Stimulated activated CD4-positive, alpha-beta T cell treated with anti-CD3 and anti-CD28 coated beads, Interleukin-15, amount 100 ng/mL, for 1 hour (primary cell): ENCODE measurements at places on chromosomes 5 and 9.

- DNase-seq, result no peak
These were observed 153.1 kb upstream of the KLF9 start for GRCh38 chr9:70567511-70567910.

- no peak for DNase-seq
These were observed 92.2 kb downstream of the ZNF462 start for GRCh38 chr9:106954974-106955850.

DNA sequence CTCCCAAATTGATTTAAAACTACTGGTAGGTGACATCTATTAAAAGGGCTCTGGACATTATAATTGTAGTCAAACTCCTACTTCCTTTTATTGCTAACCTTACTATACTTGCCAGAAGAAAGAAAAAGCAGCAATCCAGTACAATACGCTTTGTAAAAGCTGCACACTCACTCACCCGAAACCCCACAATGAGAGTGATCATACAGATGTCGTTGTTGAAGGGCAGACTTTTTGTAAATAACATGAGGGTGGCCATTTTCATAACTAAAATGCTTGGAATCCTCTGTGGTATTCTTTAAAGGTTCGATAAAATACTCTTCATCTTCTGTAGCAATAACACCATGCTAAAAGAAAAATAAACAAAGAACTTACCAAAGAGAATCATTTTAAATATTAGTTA, 21.7 kb downstream of the ADAMTS6 start:
- no peak for DNase-seq

GRCh38 chr9:131951155-131951554, 128.5 kb downstream of the MED27 start:
- no peak for DNase-seq

DNA sequence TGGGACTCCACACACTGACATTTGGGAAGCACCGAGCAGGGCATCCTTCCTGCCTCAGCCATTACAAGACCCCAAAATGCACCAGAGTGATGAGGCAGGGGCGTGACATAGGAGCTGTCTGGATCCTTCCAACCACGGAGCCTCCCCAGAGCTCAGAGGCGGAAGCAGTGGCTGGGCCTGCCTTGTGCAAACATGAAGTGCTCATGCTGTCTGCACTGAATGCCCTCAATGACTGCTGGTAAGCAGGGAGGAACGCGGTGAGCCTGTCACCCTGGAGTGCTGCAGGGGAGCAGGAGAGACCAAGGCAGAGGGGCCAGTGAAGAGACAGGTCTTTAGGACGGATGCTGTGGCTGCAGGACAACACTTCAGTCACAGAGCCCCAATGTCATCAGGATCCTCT, 60.2 kb upstream of the HRH2 start:
- no peak for DNase-seq

GRCh38 chr9:22808876-22809275, 362.3 kb downstream of the DMRTA1 start:
- DNase-seq, result no peak

DNA sequence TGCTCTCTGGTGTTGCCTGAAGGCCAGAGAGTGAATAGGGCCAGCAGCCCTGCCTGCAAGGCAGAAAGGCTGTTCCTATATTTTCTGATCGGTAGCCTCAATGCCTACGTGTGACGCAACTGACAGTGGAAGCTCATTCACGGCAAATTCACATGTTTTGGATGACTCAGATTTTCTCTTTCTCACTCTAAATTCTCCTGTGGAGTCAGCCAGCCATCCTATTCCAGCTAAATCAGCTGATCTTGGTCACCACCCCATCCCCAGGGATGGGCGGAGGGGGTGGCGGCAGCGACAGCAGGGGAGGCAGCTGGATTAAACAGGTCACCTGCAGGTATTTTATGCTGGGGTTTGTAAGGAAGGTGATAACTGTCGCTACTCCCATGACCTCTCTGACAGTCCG, 52.3 kb downstream of the ZNF510 start:
- no peak for DNase-seq

- no peak for DNase-seq
These were observed 129.5 kb downstream of the SIL1 start for GRCh38 chr5:139068494-139069151.

DNA sequence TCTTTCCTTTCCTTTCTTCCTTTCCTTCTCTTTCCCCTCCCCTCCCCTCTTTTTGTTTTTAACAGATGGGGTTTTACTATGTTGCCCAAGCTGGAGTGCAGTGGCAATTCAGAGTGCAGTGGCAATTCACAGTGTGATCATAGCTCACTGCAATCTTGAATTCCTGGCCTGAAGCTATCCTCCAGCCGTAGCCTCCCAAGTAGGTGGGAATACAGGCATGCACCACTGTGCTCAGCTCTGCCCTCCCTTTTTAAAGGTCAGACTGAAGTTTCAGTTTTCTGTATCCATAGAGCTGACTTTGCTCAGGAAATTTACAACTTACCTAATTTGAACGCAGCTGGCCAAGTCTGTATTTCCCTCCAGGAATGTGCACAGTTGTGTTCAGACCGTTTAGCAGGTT, 696 bp downstream of the CCL28 start:
- DNase-seq, result no peak

- no peak for DNase-seq
These were observed 37.7 kb upstream of the VCAN start for GRCh38 chr5:83433891-83434290.

- DNase-seq, result no peak
These were observed 163.2 kb downstream of the ARRDC3 start for GRCh38 chr5:91219803-91220371.

DNA sequence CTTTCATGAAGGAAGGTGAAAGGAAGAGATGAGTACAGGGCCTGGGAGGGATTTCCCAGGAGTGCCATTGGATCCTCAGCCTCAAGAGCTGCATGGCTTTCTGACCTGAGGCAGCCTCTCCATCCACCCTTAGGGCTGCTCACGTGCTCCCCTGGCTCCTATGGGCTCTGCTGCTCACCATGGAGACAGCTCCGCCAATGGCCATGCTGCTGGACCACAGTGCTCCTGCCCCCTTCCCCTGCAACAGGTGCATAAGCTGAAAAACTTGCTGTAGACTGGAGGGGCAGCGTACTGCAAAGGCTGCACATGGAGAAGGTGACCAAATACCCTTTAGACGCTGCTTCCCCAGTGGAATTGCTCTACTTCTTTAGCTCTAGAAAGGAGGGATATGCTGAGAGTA, 112.7 kb upstream of the PANK3 start:
- no peak for DNase-seq

DNA sequence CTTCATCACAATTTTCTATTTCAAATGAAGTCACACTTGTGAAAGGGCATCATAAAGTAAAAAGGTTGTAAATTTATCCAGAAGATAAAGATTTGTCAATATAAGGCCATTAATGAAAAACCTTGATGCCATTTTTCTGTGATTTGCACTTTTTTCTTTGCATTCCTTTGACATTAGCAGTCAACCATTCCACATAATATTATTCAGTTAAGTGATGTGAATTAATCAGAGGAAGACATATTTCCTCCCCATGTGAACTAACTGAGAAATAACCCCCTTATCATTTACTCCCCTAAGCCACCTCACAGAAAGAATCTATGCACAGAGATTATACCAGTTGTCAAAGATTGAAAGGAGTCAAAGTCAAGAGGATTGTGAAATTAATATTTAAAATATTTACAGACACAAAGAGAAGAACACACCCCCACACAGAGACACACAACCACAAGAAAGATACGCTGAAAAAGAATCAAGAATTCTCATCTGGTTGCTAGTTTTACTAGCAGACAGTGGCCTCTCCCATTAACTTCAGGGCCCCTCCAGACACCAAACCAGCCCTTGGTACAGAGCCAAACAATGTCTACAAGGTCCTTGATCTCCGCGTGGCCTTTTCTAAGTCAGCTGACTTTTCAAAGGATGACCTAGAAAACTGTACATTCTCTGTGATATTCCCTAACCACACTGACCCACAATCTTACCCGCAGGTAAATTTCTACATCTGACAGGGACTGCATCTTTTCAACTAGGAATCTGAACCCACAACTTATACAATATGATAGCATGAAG, 29.5 kb downstream of the GNAQ start:
- no peak for DNase-seq

GRCh38 chr5:106174903-106175302, 1495.8 kb downstream of the EFNA5 start:
- no peak for DNase-seq

- no peak for DNase-seq
These were observed 335.9 kb upstream of the ISL1 start for GRCh38 chr5:51047369-51047768.

GRCh38 chr9:131349881-131350563, 43.9 kb upstream of the PRRC2B start:
- peak; percentile 80 for DNase-seq

DNA sequence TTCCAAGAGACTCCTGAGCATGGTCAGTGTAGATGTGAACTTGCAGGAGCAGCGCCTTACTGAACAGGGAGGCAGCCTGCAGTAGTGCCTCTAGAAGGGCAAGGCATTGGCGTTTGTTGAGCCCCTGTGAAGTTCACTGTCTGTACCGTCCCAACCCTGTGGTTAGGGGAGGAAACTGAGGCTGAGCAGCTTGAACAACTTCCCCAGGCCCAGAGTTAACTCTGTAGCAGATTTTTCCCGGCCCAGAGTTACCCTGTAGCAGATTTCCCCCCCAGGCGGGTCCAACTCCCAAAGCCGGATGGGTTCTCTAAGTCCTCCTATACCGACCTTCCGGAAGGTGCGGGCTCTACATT, 9.6 kb downstream of the LMX1B start:
- DNase-seq, result no peak

GRCh38 chr9:111152614-111153406, 114.5 kb upstream of the LPAR1 start:
- DNase-seq, result no peak

DNA sequence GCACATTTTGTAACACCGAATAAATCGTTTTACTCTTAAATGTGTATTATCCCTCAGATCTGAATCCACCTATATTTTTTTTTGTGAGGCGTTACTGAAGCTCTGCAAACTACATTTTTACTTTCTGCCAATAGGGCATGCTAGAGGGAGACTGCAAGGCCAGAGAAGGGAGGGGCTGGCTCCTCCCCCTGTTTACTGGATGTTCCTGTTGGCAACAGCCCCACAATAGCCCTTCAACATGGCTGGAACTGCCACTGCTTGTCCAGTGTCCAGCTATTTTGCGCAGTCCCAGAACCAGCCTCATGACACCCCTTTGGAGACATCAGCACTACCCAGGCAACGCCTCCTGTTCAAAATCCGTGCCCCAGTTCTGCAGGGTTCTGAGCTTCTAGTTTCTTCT, 85.4 kb upstream of the MIER3 start:
- DNase-seq, result no peak

DNA sequence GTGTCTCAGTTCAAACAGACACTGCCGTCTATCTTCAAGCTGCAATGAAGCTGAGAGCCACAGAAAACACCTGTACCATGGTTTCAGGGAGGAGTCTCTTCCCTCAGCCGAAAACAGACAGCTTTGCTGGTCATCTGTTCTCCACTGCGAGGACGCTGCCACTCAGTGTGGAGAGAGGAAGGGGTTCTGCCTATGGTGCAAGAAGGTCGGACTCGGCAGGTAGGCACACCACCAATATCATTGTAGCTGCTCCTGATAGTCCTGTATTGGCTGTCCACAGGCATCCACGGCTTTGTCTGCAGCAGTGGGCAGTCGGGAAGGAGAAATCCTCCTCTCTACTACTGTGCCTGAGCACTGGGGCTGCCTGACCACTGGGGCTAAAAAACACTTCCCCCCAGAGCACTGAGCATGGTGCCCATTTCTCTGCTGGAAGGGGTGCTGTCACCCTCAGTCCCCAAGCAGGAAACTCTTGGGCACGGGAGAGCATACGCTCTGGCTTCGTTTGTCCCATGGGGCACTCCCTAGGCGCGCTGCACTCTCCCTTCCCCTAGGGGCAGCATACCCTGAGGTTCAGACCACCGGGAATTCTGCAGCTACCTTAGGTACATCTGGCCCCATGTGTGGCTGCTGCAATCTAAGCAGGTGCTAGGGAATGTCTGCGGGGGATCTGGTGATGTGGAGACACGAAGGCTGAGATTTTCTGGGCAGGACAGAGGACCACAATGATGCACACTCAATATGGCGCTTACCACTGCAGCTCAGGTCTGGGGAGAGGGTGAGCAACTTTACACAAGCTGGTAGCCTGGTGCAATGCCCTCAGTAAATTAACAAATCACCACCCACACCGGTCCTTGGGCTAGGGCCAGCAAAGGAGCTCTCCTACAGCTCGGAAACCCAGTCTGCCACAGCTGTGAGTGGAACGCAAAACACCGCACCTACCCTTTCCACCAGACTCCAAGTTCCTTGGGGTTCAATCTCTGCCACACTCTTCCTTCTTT, 880.9 kb upstream of the SEMA6A start:
- no peak for DNase-seq

GRCh38 chr5:165508861-165509260, 2003.4 kb downstream of the MAT2B start:
- no peak for DNase-seq

DNA sequence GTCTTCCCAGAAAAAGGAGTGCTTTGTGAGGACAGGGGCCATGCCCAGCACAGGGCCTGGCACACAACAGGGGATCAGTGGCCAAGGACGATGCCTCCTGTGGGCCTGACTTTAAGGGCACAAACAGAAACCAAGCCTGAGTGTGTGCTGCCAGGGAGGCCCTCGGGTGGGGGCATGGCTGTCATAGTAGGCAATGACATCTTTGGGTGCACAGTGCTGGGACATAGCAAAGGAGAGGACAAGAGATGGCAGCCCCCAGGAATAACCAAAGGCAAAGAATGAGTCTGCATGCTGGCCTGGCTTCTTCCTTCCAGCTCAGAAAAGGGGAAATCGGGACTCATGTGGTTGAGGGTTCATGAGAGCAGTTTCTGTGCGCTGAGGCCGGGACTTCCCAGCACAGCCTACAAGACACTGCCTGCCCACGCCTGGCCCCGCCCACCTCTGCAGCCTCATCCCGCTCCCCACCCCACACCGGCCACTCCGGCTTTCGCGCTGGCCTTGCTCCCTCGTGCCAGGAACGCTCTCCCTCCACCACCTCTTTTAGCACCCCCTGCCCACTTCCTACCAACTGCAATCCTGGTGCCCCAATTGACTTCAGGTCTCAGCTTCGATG, 13.8 kb upstream of the LHX2 start:
- DNase-seq, result no peak

- no peak for DNase-seq
These were observed 38.6 kb downstream of the MARCHF11 start for GRCh38 chr5:16140944-16141343.

DNA sequence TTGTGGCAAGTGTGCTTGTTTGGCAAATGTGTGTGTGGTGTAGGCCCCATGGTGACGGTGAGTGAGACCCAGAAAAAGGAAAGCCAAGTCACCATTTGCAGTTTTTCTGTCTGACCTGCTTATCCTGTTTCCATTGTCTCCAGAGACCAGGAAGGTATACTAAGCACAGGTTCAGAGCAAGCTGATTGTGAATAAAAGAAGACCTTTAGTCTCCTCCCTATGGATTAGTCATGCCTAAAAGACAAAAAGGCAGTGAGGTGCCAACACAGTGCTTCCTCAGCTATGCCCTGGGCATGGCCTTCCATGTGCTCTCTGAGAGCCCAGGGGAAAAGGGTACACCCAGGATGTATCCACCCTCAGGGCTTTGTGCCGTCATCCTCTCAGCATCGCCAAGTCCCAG, 49.2 kb upstream of the SHOC1 start:
- no peak for DNase-seq
